ENCODE measurements at places on chromosomes 2 and 18.

- no peak for DNase-seq
Measured at GRCh38 chr2:143574069-143574468, 444.9 kb downstream of the ARHGAP15 start.

- no peak for DNase-seq
Measured at GRCh38 chr2:28357948-28358667, 34.5 kb upstream of the FOSL2 start.

GRCh38 chr2:204638471-204639194 lies 93.4 kb downstream of the PARD3B start:
- DNase-seq = no peak

- no peak for DNase-seq
Measured at GRCh38 chr2:40359811-40360210, 92.1 kb downstream of the SLC8A1 start.

- DNase-seq = peak; percentile 77
Measured at GRCh38 chr18:76564117-76564516, 69.1 kb upstream of the ZNF516 start.

DNA sequence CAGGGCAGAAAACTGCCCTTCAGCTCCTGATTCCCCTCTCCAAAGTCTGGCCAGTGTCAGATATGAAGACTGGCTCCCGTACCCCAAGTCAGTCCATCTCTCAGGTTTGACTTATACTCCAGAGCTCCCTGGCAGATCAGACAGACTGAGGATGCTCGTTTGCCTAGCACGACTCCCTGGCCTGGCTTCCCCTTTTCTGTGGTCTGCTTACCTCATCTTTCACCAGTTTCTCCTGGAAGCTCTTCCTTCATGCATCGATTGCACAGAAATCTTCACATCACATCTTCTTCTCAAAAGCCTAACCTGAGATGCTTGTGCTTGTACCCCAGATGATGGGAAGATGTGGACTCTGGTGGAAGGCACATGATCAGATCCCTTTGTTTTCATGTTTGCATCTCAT lies 387.9 kb upstream of the POU3F3 start:
- DNase-seq = no peak

DNA sequence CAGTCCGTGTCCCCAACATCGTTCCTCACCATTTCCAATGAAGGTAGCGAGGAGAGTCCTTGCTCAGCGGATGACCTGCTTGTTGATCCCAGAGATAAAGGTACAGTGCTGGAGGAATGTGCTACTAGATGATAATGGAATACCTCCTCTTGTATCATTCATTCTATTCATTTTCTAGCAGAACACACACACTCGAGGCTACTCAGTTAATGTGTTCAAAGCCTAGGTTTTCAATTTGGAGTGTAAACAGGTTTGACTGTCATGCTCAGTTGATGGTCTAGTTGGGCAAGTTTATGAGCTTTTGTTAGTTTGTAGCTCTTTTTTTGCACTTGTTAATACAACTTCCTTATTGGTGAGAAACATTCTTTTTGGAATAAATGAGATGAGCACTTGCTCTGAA lies 114.2 kb downstream of the ICA1L start:
- DNase-seq = no peak

DNA sequence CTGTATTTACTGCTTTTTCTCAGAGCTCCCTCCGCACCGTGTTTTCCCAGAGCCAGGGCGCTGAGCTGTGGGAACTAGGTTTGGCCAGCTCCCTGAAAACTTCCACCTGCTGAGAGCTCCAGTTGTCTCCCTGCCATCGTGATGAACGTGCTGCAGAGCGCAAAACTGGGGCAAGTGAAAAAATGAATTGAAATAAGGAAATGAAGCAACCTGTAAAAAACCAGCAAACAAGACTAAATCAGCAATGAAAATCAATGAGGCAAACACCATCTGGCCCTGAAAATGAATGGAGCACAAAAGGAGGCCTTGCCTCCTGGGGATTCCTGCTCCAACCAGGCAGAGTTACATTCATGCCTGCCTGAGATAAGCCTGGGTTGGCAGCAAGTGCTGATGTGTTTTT lies 129.9 kb downstream of the MARCHF4 start:
- no peak for DNase-seq

- DNase-seq = no peak
Measured at GRCh38 chr2:104854498-104855220, 744 bp downstream of the POU3F3 start.

DNA sequence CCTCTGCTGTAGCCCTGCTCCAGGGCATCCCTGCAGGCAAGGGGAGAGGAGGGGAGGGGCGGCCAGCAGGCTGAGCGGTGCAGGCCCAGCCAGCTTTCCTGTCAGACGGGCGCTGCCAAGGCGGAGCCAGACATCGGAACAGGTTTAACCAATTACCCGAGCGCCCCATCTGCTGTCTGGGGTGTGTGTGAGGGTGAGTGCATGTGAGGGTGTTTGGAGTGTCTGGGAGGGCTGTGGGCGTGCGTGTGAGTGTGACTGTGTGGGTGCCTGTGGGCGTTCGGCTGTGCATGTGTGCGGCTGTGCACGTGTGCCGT lies 20.0 kb downstream of the EMX1 start:
- DNase-seq = no peak

GRCh38 chr2:1588978-1589621 lies 155.2 kb downstream of the PXDN start:
- no peak for DNase-seq

DNA sequence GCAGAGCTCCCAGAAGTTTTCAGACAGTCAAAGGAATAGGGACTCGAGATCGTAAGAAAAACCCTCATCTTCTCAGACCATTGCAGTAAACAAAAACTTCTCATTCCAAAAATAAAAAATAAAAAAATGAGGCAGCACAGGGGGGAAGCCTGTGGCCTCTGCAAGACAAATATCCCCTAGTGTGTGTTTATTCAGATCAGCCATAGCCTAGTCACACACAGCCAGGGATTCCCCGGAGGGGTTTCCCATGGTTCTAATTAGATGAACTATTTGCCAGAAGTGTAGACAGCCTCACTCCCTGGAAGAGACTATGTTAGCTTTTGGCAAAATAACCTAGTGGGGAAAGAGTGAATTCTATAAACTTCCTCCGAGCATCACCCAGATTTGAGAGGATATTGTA lies 122.9 kb upstream of the KLF7 start:
- DNase-seq = no peak

- DNase-seq = no peak
Measured at GRCh38 chr2:9654452-9655100, 23.8 kb upstream of the YWHAQ start.

DNA sequence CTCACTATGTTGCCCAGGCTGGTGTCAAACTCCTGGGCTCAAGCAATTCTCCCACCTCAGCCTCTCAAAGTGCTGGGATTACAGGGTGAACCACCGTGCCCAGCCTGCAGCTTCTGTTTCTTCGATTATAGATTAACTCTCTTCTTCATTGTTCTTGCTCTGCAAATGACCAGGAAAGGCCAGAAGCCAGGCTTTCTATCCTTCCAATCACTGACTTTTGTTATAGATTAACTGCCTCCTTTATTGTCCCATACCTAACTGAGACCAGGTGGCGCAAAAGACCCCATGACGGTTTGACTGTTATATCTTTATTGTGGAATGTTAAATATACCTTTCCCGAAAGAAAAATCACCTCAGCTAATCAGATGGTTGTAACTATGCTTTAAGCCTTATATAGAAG lies 196.9 kb downstream of the MREG start:
- DNase-seq = no peak

- no peak for DNase-seq
Measured at GRCh38 chr2:60386436-60386835, 167.0 kb downstream of the BCL11A start.

DNA sequence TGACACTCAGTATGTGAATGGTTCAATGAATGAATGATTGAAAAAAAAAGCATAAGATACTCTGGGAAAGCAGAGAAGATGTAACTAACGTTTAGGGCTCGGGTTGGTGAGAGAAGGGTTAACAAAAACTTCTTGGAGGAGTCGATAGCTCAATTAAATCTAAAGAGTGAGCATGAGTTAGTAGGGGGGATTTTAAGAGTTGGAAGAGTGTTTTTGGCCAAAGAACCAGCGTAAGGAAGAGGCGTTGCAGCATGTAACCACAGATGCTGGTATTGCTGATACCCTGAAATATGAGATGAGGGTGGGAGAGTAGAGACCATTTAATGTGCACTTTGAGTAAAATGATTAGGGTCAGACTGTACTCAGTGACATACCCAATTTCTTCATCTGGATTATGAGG lies 14.5 kb downstream of the ARHGAP28 start:
- DNase-seq = no peak

- no peak for DNase-seq
Measured at GRCh38 chr18:78873926-78874500, 105.6 kb upstream of the SALL3 start.

- DNase-seq = no peak
Measured at GRCh38 chr2:83971547-83971946, 487.5 kb downstream of the SUCLG1 start.

DNA sequence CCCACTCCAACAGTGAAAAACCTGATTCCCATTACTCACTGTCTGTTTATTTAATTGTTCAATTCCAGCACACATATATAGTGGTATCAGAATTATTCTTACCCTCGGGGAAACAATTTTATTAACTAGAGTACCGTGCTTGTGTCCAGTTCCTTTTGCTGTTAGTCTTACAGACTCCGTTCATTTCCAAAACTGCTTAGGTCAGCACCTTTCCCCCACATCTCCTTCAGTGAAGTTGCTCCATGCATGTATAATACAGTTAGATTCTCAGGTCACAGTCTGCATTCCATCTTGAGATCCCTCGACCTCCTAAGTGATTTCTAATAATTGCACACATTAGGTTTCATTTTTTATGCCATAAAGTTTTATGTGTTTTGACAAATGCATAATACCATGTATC lies 56.3 kb upstream of the ZNF521 start:
- no peak for DNase-seq

DNA sequence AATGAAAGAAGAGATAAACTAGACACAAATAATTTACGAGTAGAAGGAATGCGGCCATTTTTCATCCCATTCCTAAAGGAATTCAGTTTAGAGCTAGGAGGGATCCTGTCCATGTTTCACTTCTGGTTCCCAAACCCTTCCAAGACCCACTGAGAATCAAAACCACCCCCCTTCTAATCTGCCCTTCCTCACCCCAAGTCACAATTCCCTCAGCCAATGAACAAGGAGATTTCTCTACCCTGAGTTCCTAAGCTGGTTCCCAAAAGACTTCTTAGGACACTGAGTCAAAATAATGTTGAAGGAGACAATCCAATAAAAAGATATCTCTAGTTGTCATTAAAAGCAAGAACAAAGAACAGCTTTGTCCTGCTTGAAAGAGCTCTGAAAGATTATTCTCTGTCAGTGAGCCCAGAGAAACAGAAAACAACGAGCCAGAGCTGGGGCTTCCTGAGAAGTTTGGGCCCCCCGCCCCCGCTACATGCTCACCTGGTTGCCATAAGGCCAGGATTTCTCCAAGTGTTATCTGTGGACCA lies 45.7 kb downstream of the STK39 start:
- DNase-seq = no peak

DNA sequence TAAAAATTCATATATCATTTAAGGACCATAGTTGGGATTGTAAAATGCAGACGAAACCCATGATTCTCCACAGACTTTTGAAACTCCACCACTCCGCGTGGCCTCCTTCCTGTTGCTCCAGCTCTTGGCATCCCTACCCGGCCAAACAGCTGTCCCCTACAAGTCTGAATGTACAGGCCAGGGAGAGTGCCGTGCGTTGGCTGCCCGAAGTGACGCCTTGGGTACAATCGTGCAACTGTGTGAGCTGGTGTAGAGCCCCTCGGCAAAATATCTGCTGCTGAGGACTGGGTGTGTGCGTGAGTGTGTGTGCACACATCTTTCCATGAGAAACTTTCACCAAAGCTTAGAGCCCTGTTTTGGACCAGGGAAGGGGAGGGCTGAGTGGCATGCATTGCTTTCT lies 43.8 kb upstream of the ZNF516 start:
- no peak for DNase-seq

DNA sequence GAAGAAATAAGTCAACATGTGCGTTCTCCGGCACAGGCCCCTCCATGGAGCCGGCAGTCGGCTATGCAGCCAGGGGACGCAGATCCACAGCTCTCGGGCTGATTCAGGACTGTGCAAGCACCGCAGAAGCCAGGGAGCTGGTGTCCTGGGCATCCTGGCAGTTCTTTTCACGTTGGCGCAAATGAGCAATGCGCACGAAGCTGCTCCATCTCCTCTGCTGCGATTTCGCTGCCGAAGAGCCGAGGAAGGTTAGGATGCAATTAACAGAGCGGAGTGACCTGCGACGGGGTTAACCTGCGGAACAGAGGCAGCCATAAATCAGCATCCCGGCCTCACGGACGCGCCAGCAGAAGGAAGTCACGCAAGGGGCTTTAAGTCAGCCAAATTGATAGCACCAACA lies 107.1 kb upstream of the POU3F3 start:
- DNase-seq = no peak
